ENCODE measurements at places on chromosomes 16 and 17.

GRCh38 chr17:43907998-43908721 lies 824 bp upstream of the MPP2 start:
- peak; percentile 25 for DNase-seq

DNA sequence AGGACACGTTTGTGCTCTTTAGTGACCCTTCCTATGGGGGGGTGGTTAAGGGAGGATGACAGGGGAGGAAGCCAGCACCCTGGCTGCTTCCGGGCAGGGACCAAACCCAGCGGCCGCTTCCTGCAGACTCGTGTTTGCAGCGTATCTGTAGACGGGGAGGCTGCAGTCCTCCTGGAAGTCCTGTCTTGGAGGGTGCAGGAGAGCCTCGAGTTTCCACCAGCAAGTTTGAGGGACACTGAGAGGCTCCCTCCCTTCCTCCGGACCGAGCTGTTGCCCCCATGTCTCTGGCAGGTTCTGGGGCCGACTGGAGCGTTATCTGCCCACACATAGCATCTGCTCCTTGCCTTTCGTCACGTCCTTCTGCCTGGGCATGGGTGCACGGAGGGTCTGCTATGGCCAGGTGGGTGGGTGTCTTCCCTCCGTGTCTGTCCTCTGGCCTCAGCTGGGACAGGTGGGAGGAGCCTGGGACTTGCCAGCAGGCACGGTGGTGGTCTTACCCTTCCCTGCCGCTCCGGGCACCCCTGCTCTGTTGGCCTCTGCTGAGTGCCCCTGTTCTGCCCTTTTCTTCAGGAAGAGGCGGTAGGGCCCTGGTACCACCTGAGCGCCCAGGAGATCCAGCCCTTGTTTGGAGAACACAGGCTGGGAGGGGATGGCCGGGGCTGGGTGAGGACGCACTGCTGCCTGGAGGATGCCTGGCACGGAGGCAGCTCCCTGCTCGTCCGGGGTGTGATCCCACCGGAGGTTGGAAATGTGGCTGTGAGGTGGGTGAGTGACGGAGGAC lies 8.8 kb downstream of the ENGASE start:
- DNase-seq = no peak

DNA sequence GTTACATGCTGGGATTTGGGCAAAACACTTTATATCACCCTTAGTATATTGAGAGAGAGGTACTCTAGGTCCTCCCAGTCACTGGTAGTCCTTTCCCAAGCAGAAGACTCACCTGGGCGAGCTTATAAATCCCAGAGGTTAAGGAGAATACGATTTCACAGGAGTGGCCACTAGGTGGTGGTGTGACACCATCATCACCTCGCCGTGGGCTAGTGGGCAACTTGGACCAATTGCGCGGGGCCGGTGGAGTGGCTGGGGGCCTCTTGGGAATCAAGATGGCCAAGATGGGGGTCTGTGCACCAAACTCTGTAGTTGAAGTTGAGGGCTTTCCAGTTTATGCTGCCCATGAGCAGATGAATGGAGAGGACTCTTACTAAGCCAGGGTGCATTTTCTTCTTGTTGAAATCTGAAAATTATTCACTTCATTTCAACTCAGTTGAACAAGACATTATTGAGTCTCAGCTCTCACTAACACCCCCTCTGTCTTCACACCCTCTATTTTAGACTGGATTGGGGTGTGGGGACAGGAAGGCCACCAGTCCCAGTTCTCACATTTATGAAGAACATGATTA lies 38.2 kb upstream of the PIRT start:
- peak; percentile 12 for DNase-seq

DNA sequence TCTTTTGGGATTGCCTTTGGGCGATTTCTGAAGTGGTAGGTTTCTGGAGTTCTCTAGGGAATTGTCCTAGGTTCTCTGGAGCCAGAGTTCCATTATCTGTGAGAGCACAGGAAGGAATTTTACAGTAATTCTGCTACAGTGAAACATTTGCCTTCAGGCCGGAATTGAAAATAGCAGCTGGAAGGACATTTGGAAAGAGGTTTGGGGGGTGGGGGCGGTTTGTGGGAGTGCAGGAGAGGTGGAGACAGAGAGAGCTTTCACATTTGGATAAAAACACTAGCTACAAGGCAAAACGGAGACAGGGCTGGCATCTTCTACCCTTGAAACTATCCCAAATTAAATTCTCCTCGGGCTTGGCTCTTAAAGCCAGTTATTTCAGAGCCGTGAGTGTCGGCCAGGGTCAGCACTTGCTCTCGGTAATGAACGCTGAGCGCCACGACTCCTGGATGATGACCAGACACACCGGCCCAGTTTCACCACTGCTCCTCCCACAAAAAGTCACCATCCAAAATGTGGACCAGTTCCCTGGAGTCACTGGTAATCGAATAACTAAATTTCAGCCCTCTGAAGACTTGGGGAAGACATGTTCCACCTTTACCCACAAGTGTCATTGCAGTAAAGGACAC lies 67.7 kb upstream of the TANC2 start:
- no peak for DNase-seq

- DNase-seq = no peak
Measured at GRCh38 chr17:78917451-78918275, 7.5 kb downstream of the TIMP2 start.

DNA sequence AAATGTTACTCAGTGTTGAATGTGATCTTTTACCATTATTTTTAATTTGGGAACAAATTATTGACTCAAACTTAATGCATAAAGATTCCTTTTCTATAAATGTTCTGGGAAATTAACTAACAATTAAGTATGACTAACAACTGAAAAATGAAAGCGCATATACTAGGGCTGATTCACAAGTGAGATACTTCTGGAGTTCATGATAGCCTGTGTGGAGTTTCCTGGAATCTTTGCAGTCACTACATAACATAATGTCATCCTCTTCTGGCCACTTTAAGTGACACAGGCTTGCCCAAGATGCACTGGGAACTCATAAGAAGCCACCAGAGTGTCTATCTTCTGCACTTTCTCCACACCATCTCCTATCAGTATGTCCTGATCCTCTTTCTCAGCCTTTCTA lies 450.3 kb upstream of the CDH11 start:
- no peak for DNase-seq

DNA sequence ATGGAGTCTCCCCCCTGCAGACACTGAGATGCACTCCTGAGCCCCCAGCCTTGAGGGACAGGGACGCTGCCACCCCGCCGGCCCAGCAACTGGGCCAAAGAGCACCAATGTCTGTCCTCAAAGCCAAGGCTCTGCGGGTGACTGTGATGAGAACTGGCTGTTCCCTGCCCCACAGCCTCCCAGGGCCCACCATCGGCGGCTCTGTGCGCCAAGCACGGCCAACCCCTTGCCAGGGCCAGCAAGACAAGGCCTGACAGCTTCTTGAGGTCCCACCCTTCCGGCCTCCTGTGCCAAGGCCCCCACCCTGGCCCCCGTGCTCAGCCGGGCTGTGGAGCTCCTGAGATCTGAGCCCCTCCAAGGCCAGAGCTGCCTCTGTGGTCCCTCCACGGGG lies 34.2 kb upstream of the PABPN1L start:
- no peak for DNase-seq

DNA sequence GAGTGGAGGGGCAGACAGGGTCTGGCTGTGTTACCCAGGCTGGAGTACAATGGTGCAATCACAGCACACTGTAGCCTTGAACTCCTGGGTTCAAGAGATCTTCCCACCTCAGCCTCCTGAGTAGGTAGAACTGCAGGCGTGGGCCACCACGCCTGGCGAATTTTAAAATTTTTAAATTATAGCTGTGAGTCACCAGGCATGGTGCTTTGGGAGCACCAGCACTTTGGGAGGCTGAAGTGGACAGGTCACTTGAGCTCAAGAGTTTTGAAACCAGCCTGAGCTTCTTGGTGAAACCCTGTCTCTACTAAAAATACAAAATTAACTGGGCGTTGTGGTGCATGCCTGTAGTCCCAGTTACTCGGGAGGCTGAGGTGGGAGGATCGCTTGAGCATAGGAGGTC lies 114.0 kb downstream of the CHD9 start:
- no peak for DNase-seq

DNA sequence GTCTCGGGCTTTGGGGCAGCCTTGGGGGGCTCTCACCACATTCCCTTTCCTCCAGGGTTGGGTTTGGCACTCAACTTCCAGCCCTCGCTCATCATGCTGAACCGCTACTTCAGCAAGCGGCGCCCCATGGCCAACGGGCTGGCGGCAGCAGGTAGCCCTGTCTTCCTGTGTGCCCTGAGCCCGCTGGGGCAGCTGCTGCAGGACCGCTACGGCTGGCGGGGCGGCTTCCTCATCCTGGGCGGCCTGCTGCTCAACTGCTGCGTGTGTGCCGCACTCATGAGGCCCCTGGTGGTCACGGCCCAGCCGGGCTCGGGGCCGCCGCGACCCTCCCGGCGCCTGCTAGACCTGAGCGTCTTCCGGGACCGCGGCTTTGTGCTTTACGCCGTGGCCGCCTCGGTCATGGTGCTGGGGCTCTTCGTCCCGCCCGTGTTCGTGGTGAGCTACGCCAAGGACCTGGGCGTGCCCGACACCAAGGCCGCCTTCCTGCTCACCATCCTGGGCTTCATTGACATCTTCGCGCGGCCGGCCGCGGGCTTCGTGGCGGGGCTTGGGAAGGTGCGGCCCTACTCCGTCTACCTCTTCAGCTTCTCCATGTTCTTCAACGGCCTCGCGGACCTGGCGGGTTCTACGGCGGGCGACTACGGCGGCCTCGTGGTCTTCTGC lies 8.4 kb downstream of the SLC16A3 start:
- DNase-seq = no peak

GRCh38 chr17:57293077-57293476 lies 36.8 kb downstream of the MSI2 start:
- DNase-seq = no peak

DNA sequence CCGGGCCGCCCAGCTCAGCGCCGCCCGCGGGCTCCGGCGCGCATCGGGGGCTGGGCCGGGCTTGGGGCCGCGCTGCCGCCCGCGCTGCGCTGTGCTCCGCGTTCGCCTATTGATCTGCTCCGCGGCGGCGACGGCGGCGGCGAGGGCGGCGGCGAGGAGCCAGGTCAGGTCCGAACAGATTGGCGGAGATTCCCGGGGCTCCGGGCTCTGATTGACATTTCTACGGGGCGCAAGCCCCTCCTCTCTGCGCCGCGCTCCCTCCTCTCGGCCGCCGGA lies 559 bp downstream of the IRX3 start:
- peak; percentile 17 for DNase-seq

Measured in activated T-cell treated with anti-CD3 and anti-CD28 coated beads for 48 hours (primary cell).